ENCODE measurements at places on chromosomes 16 and 17.

GRCh38 chr16:49575346-49576172 is 202.0 kb downstream of the C16orf78 start:
- DNase-seq: no peak

GRCh38 chr16:64629622-64630021 is 492.2 kb downstream of the CDH11 start:
- no peak for DNase-seq

DNA sequence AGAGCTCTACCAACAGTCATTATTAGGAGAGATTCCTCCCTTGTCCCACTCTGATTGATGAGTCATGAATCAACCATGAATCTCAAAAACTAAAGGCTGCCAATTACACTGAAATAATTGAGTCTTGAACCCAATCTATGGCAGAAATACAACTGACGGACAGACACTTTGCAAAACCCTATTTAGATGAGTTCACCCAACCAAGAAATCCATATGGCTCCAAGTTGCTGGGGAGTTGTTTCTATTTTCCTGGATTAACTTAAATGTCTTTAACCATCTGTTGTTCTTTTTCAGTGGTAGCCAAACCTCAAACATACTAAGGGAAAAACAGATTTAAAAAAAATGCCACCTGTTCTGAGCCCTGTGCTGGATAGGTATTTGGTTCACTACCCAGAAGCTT is 151.0 kb downstream of the SHISA9 start:
- no peak for DNase-seq

GRCh38 chr17:20092973-20093626 is 83.9 kb downstream of the SPECC1 start:
- no peak for DNase-seq

DNA sequence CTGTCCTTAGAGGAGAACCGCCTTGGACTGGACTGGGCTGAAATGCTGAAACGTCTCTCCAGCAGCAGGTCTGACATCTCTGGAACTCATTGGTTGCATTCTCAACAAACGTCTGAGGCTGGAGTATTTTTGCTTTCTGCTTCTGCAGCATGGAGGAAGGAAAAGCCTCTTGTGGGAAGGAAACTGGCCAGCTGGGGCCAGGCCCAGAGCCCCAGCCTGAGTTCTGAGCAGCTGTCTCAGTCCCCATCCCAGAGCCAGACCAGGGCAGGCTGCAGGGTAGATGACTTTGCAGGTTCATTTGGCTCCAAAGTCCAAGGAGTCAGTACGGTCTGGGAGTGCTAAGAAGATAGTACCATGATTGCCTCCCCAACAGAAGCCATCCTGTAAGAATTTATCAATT is 18.3 kb downstream of the TEKT3 start:
- no peak for DNase-seq

DNA sequence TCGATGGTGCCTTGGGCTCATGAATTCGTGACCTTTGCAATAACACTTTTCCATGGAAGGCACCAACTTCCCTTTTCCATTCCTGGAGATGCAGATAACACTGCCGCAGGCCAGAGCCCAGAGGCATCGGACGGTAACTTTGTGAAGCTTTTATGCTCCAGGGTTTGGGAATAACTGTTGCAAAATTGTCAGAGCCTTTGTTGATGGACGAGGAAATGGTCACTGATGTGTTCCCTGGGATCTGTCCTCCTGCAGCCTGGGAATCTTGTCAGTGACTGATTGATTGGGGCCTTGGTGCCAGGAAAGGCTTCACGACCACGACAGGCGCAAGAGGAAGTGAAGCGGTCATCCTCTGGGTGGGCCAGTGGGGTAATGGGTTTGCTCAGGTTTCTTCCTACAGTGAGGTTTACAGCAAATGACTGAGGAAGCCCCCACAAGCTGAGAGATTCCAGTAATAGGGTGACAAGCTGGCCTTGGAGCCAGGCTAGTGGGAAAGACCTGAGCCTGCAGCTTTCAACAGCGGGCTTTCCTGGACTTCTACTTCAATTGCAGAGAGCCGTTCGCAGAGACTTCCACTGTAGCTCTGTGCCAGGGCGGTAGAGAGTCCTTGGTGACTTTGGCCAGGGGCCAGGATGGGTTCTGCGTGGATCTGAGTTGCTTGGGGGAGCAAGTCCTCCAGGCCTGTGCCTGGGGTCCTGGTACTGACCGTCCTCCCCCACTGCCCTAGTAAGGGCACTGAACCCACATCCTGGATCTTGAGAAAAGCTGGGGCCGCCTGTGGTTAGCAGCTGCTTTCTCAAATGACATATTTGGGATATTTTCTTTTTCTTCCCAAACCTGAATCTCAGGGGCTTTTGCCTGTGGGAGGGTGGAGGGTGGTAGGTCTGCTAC is 37.6 kb downstream of the PGS1 start:
- DNase-seq: no peak
